Stimulated activated naive CD4-positive, alpha-beta T cell (primary cell): ENCODE measurements at places on chromosomes 16 and 17.

- no peak for DNase-seq
These were observed 39.0 kb downstream of the TK2 start for GRCh38 chr16:66510711-66511601.

GRCh38 chr16:17160920-17161431 is 309.8 kb downstream of the XYLT1 start:
- DNase-seq: no peak

DNA sequence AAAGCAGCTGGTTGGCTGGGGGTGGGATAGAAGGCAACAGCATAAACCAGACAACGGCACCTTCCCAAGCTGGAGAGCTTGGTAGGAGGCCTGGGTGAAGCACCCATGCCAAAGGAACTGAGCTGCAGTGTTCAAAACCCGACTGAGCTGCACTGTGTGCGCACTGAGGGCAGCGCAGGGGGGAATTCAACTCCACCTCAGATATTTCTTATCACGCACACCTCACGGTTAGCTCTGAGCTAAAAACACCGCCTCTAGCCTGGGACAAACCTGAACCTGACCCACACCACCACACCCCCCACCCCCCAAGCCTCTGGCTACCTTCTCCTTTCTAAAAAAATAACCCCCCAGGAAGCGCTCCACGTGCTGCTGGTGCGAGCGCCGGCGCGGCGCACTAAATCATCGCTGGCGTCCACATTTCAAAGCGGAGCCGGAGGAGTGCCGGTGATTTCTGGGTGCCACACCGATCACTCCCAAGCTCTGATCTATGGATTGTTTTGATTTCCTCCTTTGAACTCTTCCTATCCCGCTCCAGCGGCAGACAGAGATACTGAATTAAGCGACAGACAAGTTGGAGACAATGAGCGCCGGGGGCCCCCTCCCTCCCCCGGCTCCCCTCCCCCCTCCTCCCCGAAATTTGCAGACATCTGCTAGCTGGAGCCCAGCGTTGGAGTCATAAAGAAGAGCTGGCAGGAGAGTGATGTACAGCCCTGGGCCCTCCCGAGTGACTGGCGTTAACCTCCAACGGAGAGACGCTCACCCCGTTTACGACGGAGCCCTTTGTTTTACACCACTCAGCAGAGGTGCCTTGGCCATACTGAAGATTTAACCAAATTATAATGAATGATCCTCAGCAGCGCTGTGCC is 85.0 kb downstream of the NOG start:
- no peak for DNase-seq

- DNase-seq: no peak
These were observed 26.5 kb downstream of the PLA2G10 start for GRCh38 chr16:14667347-14668266.

DNA sequence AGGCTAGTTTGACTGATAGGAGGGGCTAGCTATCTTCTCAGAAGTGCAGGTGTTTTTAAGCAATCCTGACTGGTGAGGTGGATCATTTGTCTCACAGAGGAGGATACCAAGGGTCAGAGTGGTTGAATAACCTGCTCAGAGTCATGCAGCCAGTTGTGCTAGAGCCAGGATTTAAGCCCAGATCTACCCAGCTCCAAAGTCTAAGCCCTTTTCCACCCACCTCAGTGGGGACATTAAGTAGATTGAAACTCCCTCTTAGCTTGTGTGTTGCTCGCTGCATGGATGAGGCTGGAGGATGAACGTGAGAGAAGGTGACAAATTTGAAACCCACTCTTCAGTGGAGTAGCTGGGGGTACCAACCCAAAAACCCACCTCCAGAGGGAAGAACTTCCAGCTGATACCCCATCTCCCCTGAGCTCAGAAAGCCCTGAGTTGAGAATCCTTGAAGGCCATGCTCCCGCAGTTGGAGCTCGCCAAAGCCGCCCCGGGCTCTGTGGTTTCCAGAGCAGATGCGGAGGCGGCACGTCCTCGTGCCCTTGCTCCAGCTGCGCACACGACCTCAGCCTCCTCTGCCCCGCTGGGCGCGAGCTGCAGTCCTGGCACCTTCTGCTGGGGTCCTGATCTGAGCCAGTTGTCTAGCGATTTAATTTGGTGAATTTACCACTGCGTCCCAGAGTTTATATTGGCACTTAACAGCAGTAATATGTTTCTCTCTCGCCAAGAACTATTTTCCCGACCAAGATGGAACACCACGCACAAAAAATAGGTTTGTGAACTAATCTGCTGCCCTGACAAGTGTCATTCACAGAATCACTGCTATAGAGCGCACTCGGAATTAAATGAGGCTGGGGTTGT is 159.5 kb downstream of the CCDC182 start:
- DNase-seq: no peak

DNA sequence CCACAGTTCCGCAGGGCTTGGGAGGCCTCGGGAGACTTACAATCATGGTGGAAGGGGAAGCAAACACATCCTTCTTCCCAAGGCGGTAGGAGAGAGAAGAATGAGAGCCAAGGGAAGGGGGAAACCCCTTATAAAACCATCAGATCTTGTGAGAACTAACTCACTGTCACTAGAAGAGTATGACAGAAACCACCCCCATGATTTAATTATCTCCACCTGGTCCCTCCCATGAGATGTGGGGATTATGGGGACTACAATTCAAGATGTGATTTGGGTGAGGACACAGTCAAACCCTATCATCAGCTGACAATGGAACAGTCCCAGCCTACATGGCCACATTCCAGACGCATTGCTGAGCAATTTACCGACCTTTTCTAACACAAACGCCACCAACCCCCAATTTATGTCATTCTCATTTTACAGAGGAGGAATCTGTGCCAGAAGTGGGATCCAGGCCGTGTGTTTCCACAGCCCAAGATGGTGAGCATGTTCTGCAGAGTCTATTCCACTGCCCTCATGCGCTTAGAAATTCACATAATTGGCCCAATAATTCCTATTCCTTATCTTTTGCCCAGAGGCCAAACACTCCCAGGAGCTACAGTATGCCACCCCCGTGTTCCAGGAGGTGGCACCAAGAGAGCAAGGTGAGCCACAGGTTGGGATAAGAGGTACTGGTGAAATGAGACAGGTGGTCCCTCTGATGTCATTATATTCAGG is 17.3 kb downstream of the MILR1 start:
- no peak for DNase-seq

GRCh38 chr17:51435641-51436091 is 175.3 kb downstream of the UTP18 start:
- peak; percentile 3 for DNase-seq

- no peak for DNase-seq
These were observed 422 bp downstream of the UQCC4 start for GRCh38 chr16:1420111-1420539.

- no peak for DNase-seq
These were observed 3.2 kb downstream of the ADORA2B start for GRCh38 chr17:15947976-15948752.

DNA sequence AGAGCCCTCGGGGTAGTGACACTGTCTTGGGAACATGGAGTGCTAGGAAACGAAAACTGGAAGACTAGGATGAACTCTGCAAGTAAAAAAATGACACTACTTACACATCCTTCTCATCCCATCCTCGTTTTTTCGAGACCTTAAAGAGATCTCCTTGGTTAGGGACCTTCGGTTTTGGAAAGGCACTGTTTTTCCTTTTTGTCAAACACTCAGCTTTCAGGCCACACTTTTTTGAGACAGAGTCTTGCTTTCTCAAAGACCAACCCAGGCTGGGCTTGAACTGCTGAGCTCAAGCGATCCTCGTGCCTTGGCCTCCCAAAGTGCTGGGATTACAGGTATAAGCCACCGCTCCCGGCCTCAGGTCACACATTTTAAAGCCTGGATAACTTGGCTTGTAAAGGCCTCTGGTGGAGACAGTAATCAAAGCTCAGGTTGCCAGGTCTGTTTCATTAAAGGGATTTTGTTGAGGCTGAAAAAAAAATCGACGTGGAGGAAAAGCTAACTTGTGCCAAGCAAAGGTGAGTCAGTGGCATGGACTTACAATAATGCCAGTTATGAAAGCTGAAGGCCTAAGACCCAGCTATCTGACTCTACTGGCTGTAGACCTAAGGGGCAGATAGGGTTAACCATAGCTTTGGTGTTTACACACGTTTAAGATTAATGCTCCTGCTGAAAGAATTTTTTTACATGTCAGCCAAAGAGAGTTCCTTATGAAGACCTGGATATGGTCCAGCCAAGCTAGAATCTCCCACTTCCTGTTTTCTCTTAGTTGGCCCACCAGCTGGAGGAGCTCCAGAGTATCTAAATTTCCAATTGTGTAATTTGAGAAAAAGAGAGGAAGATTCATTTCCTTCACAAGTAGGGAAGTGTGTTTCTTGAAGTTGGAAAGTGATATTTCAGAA is 823 bp downstream of the NBR1 start:
- no peak for DNase-seq

DNA sequence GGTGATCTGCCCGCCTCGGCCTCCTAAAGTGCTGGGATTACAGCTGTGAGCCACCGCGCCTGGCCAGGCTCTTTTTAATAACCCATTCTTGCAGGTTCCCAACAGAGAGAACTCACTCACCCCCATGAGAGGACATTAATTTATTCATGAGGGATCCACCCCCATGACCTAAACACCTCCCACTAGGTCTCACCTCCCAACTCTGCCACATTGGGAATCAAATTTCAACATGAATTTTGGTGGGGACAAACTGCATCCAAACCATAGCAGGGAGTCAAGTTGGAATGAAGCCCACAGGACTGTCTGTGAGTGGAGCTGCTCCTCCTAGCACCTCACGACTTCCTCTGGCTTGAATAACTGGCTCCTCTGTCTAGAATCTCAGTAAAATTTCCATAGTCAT is 85.5 kb downstream of the WWP2 start:
- no peak for DNase-seq
